Stimulated activated CD4-positive, alpha-beta T cell treated with anti-CD3 and anti-CD28 coated beads, Interleukin-4, amount 100 ng/mL, for 4 hours (primary cell): ENCODE measurements at places on chromosomes 7 and 10.

GRCh38 chr7:34652809-34653208 lies 5.2 kb upstream of the NPSR1 start:
- no peak for DNase-seq

DNA sequence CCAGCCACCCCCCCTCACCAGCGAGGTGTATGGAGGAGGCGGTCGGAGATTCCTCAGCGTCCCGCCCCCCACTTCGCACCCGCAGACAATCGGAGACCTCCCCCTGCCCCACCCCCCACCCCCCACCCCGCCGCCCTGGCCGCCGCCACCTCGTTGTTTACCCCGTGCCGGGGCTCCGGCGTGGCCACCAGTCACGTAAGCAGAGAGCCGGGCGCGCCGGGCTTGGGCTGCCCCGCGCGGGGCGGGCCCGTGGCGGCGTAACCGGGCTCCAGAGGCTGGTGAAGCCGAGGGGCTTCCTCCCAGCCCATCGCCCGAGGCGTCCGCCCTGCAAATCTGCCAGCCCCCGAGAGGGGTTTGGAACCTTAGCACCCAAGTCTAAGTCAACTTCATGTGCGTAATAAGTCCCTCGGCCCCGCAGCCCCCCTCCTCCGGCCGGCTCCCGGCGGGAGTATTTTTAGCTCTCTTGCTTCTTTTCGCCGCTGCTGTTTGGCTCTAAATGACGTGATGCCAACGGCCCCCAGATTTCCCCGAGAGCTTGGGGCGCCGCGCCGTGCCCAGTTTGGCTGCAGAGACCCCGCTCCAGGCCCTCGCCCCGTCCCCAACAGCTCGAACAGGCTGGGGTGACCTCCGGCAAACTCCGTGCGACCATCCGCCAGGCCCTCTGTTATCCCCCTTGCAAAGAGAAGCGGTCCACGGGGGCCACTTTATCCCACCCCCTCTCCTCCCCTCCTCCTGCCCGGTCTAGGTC lies 2.7 kb downstream of the MXI1 start:
- DNase-seq, result peak; percentile 40

GRCh38 chr7:134545918-134546317 lies 3.0 kb upstream of the AKR1B15 start:
- no peak for DNase-seq

- no peak for DNase-seq
Measured at GRCh38 chr7:42902331-42902730, 9.5 kb downstream of the C7orf25 start.

- DNase-seq, result peak; percentile 52
Measured at GRCh38 chr7:43439631-43440401, 143.1 kb upstream of the STK17A start.

GRCh38 chr7:114928060-114928459 lies 6.2 kb downstream of the MDFIC start:
- DNase-seq, result no peak

DNA sequence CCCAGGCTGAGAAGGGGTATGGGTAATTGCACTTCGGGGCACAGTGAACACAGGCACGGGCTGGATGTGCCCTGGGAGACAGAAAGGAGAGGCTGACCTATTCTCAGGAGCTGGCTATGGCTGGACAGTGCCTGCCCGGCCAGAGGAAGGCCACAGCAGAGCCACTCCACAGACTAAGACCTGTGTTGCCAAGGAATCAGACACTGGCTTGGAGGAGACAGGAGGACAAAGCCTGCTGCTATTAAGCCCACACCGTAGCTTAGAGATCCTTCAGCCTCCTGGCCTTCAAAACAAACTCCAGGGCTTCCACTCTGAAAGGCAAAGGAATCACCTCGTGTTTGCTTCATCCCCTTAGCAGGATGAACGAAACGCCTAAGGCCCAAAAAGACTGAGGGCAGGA lies 82.2 kb downstream of the ALOX5 start:
- no peak for DNase-seq

DNA sequence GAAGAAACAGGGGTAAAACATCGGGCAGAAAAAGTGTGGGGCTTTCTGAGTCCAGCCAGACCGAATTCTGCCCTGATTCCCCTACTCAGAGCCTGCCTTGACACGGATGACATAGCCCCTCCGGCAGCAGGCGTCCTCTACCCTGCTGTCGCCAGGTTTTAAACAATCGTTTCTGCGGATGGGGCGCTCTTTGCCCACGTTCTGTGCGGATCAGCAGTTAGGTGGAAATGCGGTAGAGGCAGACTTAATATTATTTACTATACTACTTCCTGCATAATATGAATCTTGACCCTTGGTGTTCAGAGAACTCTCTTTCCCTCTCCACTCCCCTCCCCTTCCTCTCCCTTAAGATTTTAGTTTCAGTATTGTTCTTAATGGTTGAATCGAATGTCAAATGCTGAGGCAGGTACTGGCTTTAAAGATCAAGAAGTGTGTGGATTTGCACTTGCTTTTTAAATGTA lies 2.4 kb downstream of the GATA3 start:
- DNase-seq, result peak; percentile 56

- DNase-seq, result peak; percentile 78
Measured at GRCh38 chr10:43322769-43323168, 48.7 kb upstream of the FXYD4 start.

- peak; percentile 50 for DNase-seq
Measured at GRCh38 chr7:152435384-152436110, at the start of gene KMT2C. Gene KMT2C (minus strand): TSS chr7:152436003. CDS start chr7:152435786, 217 bp downstream.

- no peak for DNase-seq
Measured at GRCh38 chr10:122554131-122555036, 6.2 kb upstream of the DMBT1 start.

DNA sequence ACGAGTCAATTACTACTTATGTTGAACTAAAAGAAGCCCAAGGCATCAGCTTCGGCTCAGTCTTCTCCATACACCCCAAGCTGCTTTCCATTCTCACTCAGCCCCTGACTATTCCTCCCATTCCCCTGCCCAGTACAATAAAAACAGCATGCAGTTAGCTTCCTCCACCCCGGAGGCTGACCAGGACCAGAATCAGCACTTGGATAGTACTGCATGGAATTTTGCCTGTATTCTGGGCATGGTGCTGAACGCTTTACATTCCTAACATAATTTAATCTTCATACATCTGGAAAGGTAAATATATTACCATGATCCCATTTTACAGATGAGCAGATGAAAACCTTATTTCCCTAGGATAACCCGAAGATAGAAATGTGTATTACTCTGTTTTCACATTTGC lies 7.5 kb upstream of the PODXL start:
- DNase-seq, result no peak

DNA sequence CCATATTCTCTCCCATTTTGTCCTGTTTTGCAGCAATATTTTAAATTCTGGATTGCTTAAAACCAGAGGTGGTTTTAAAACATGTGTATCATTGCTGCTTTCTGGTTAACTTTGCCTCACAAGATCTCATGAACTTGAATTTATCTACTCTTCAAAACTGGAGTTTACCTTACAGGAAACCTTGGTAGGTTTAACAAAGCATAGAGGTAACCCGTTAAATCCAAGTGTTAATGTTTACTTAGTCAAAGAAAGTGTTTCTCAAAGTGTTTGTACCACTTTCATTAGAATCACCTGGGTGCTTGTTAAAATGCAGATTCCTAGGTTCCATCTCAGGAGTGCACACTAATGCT lies 44.0 kb upstream of the VDAC2 start:
- no peak for DNase-seq
